Stimulated activated CD4-positive, alpha-beta T cell treated with anti-CD3 and anti-CD28 coated beads, Interleukin-12 subunit alpha, Interleukin-12 subunit beta, amount 100 ng/mL, for 4 hours (primary cell): ENCODE measurements at places on chromosomes 7 and 10.

- no peak for DNase-seq
Measured at GRCh38 chr10:71999360-72000072, 35.3 kb downstream of the CHST3 start.

- DNase-seq, result no peak
Measured at GRCh38 chr10:95276367-95277200, 14.2 kb downstream of the PDLIM1 start.

- no peak for DNase-seq
Measured at GRCh38 chr7:80630608-80631405, 7.6 kb upstream of the CD36 start.

- no peak for DNase-seq
Measured at GRCh38 chr10:124650263-124650662, 93.9 kb downstream of the FAM53B start.

GRCh38 chr7:81349044-81349443 lies 420.8 kb downstream of the HGF start:
- no peak for DNase-seq

DNA sequence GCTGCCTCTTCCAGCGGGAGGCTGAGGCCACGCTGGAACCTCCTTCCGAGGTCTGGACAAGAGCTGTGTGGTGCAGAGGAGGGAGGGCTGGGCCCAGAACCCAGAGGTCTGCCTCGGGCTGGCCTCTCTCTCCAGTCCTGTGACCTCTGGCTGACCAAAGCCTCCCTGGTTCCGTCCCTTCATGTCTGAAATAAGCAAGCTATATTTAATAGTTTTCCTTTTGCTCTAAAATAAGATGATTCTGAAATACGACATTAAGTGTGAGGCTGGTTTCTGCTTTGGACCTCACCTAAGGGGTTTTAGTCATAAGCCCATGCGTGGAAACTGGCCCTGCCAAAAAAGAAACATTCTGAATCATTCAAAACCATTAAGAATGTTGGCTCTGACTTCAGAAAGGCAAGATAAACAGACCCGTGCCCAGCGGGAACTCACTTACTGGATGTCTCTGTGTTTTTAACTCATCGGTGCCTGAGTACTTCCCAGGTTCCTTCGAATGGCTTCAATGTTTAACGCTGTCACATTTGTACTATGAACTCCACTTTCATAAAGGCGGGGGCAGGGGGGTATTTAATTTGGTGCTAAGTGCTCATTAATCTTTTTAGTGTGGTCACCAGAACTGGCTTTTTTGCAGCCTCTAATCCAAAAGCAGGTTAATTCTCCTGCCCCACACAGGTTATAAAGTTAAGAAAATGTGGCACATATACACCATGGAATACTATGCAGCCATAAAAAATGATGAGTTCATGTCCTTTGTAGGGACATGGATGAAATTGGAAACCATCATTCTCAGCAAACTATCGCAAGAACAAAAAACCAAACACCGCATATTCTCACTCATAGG lies 157.5 kb upstream of the KLF14 start:
- DNase-seq, result no peak

DNA sequence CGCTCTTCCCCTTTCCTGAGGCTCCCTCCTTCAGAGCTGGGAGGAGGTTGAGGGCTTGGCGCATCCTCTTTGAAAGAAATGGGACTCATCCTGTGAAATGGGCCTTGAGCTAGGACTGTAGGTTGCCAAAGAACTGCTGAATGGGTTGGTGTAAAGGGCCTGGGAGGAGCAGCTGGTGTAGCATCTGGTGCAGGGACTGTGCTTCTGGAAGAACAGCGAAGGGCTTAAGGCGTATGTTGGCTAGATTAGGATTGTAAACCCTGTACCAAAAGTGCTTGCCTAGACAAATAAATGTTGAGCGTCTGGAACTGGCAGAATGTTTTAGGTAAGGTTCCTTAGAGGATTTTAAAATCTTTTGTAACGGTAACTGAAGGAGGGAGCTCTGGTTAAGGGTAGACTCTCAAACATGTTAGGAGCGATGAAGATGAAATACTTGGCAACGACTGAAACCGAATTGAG lies 563 bp downstream of the STAM start:
- DNase-seq, result no peak

DNA sequence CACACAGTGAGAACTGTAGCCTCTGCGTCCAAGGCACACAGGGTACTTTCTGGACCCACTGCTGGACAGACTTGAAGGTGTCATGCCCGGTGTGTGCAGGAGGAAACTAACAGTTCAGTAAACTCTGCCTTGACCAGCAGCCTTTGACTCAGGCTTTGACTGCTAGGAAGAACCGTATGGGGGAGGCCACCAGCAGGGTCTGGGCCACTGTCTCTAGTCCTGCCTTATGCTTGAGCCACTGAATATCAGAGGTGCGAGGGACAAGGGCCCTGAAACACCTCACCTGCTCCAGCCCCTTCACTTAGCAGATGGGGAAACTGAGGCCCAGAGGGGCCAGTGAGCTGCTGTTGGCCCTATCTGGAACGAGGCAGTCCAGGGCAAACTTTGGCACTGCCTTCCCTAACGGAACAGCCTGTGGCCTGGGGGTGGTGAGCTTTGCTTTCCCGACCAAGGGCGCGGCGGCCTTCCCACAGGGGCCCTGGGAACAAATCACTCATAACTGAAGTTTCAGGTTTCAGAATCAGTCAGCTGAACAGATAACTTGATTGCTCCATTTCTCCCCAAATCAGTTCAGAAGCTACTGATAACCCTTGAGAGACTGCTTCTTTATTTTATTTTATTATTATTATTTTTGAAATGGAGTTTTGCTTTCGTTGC lies 130.0 kb downstream of the FAM53B start:
- peak; percentile 42 for DNase-seq

- no peak for DNase-seq
Measured at GRCh38 chr7:47330561-47331178, 251.2 kb downstream of the TNS3 start.

DNA sequence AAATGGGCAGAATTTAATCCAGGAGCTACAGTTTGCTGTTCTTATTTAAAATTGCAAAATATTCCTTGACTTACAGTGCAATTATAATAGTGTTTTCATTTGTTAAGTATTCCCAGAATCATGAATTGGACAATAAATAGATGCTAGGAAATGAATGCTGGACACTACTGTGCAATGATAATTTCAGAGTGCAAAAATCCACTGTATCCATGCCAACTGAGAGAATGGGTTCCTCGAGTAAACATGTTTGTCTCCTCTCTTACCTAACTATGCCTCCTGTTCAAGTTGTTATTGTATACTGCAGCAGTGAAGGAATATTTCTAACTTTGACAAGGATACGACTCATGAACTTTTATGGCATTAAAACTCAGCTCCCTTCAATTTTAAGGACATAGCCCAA lies 1396.3 kb downstream of the GATA3 start:
- no peak for DNase-seq

GRCh38 chr10:95415621-95416031 lies 124.8 kb upstream of the PDLIM1 start:
- DNase-seq, result no peak

GRCh38 chr10:114504769-114505579 lies 100.7 kb upstream of the AFAP1L2 start:
- DNase-seq, result no peak

DNA sequence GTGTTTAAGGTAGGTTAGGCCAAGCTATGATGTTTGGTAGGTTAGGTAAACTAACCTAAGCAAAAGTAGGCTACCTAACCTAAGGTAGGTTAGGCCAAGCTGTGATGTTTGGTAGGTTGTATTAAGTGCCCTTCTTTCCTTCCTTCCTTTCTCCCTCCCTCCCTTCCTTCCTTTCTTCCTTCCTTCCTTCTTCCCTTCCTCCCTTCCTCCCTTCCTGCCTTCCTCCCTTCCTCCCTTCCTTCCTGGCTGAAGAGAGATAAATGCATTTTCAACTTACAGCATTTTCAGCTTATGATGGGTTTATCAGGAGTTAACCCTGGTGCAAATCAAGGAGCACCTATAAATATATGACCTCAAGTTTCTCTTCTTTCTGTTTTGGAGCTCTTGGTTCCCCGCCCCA lies 56.2 kb downstream of the SND1 start:
- no peak for DNase-seq

DNA sequence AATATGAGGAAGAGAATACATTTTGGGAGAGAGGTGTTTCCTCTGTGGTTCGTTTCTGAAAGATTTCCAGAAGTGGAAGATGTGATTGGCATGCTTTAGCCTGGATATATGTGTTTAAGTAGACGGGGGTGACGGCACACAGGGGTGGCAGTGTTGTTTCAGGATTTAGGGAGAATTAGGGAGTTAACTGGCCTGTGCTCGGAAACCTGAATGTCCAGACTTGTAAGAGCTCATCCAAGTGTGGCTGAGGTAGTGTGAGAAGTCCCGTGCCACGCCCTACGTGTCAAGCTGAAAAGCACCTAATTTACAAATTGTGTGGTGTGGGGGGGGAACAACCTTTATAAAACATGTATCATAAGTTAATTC lies 1.1 kb downstream of the RALA start:
- DNase-seq, result no peak

DNA sequence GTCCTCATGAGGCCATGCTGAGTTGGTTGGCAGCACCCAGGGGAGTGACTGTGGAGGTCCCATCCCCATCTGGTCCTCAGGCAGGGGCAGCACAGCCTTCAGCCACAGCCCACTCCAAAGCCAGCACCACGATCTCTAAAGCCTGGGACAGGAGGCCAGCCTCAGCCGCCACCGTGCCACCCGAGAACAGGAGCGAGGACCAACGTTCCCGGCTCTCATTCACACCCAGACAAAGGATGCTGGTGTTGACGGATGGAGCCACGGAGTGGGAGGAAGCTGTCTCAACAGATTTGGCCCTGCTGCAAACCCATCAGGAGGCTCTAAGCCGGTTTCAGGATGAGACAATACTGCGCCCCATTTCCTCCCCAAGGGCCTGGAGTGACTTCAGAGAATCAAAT lies 42.7 kb upstream of the PPP2R2D start:
- no peak for DNase-seq

DNA sequence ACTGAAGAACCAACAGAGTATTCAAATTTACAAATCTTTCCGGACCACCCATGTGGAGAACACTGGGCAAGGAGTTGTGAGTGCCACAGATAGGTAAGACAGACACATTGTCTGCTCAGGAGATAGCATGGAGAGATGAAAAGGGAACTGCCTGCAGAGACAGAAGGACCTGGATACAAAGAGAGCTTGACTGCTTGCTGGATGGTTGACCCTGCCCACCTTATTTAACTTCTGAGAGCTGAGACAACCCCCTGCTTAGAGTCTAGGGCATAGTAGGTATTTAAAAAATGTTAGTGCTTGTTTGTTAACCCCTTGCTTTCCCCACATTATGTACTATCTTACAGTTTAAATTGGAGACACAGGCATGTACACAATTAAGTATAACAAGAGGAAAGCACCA lies 314.1 kb downstream of the THSD7A start:
- DNase-seq, result no peak

- DNase-seq, result peak; percentile 59
Measured at GRCh38 chr10:116742367-116743265, at the start of gene HSPA12A. Gene HSPA12A (minus strand): TSS chr10:116742566. CDS start chr10:116742469, 97 bp downstream.

- no peak for DNase-seq
Measured at GRCh38 chr10:16716051-16716450, 101.2 kb downstream of the RSU1 start.

- DNase-seq, result no peak
Measured at GRCh38 chr7:2404714-2405119, 1.3 kb downstream of the CHST12 start.
